ENCODE measurements at places on chromosomes 16 and 17.

GRCh38 chr16:57013229-57013628 lies 23.9 kb downstream of the NLRC5 start:
- DNase-seq: no peak

DNA sequence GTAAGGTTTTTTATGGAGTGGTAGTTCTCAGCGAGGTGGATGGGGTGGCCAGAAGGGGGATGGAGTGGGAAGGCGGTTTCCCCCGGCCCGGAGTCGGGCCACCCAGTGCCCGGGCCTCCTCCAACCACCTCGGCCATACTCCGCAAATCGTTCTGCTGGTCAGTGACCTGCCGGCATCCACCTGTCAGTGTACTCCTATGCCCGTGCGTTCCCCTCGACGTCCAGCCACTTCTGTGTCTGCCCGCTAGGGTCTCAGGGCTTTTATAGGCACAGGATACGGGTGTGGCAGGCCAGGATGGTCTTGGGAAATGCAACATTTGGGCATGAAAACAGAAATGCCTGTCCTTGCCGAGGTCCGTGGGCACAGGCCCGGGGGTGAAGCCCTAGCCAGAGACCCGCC lies 19.3 kb upstream of the ASGR2 start:
- no peak for DNase-seq

- no peak for DNase-seq
These were observed 84.4 kb upstream of the RPL38 start for GRCh38 chr17:74119049-74119580.

GRCh38 chr17:43579566-43580140 lies 33.5 kb upstream of the ETV4 start:
- no peak for DNase-seq

- no peak for DNase-seq
These were observed 65.9 kb downstream of the EMP2 start for GRCh38 chr16:10514369-10515055.

DNA sequence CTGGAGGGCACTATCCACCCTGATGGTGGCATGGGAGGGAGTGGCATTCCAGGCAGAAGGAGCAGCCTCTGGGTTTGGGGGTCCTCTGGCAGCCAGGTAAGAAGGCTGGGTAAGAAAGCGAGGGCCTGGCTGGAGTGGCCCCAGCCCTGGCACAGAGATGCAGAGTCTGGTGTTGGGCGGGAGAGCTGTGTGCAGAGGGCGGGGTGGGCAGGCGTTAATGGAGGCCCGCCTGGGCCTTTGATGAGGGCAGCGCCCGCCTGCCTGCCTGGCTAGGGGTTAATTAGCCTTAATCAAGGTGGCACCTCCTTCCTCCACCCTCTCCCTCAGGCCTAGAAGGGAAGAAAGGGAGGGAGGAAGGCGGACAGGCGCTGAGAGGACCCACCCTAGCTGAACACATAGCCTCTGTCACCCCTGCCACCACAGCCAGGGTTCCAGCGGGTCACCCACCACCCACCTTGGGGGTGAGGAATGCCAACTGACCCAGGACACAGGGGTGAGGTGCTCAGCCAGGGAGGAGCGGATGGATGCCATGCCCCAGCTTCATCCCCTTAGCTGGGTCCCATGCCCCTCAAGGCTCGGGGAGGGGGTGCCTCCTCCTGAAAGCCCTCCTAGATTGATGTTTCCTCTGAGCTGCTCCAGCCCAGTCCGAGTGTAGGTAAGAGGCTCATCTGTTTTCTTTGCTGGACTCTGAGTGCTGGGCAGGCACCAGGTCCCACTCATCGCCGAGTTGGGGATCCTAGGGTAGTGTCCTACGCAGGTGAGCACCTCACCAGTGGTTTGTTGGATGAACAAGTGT lies 13.4 kb upstream of the FAM83G start:
- no peak for DNase-seq

Data from NCI-H2227 treated with DMSO at 0.1 percent for 48 hours (cell line).